Progenitor cell of endocrine pancreas (in vitro differentiated cells): ENCODE measurements at places on chromosomes 4 and X. TPM values are rescaled to one million over a fixed set of nuclear protein-coding genes. Genes with fewer than 3 reads are reported as not detected.

GRCh38 chr4:154973244-154974035 lies 192.4 kb downstream of the RBM46 start:
- no peak for DNase-seq

DNA sequence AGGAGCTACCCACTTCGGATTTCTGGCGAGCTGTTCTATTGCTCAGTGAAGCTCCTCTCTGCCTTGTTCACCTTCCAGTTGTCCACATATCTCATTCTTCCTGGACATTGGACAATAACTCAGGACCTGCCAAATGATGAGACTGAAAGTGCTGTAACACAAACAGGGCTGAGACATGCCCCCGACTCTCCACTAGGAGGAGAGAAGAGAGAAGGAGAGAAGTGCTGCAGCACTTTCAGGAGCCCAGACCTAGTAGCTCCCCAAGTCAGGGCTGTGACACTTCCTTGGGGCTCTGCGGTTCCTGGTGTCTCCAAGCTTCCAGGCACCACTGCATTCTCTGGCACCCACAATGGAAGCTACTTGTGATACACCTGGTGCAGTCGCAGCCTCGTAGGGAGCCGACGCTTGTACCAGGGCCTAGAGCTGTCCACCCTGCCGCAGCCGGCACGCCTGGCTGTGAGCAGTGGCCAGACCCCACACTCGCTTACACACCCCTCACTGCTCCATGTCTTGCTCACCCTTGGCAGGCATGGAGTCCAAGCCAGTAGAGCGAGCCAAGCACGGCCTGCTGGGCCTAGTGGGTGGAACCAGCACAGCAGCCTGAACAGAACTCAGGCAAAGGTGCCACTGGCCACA lies 234.9 kb downstream of the TECRL start:
- DNase-seq, result no peak

DNA sequence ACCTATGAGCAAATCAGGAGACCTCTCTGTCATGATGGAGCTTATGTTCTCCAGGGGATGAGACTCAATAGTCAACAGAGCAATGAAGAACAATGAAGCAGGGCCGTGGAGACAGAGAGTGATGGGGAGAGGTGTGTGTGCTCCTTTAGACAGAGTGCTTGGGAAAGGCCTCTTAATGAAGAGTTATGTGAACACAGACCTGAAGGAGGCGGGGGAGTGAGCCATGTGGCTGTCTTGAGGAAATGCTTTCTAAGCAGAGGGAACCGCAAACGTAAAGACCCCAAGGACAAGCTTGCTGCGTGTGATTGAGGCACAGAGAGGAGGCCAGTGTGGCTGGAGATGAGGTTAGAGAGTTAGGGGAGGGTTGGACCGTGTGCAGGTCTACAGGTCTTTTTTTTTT lies 53.1 kb downstream of the CHRNA9 start:
- DNase-seq, result no peak

DNA sequence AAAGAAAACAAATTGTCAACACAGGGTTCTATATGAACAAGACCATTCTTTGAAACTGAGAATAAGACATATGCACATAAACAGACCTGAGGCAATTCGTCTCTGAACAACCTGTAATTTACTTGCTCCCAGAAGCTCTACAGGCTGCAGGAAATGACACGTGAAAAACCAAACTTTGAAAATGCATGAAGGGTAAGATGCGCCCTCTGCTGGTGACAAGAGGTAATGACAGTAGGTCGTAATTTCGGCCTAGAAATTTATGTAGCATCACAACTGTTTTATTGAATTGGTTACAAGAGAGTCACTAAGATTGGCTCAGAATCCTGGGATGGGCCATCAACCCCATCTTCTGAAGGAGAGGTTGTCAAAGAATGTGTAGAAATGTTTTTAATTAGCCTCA lies 276.5 kb downstream of the PPP4R3C start:
- DNase-seq, result no peak

DNA sequence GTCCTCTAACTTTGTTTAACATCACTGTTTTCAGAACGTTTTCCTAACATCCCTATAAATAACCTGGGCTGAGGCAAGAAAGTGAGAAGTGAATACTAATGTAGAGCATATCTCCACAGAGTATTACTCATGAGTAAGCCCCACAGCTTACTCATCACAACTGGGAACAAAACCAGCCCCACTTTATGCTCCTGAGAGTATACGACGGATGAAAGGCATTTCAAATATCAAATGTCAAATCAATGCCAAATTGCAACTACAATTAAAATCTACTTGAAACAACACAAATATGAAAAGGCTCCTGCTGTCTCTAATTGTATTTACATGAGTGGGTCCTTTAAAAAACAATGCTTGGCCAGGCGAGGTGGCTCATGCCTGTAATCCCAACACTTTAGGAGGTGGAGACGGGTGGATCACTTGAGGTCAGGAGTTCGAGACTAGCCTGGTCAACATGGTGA lies 41.2 kb downstream of the SH3RF1 start:
- no peak for DNase-seq

- DNase-seq, result no peak
These were observed 32.4 kb upstream of the MYOZ2 start for GRCh38 chr4:119103263-119103662.

GRCh38 chr4:89307446-89308160 lies at the start of gene GPRIN3:
GPRIN3 (minus strand) TSS chr4:89307800; CDS start chr4:89250110, 57,690 bp downstream.
- peak; percentile 50 for DNase-seq

- no peak for DNase-seq
These were observed 152.9 kb downstream of the STPG2 start for GRCh38 chr4:97990409-97990808.

DNA sequence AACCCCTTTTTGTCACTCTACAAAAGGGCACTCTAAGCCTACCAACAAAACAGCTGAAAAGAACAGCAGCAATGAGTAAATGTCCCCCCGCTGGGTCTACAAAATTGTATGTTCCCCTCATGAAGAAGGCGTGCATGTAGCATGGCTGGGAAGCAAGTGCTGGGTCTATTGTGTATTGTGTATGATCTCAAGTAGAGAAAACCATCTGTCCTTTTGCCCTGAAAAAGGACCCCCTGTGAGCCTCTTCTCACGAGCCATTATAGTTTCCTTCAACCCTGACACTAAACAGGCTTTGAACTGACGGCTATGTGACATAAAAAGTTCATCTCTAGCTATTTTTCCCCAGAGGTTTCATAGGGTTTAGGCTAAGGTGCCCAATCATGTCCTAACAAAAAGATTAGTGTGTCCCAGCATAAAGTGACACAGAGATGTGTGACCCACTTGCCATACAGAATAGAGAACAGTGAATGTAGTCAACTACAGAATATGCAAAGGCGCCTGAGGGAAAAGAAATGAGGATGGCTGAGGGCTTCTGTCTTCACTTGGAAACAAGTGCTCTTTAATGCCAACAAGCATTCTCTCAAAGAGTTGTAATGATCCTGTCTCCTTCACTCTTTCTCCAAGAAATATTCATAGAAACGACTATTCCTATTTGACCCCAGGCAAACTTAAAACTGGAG lies 27.3 kb downstream of the COL25A1 start:
- DNase-seq, result no peak

RIBC1 gene
- total RNA-seq, result 3.2 and 3.4 TPM in 2 replicates

SLC26A1 gene
- total RNA-seq, result 2.6 and 3.3 TPM in 2 replicates

NPNT gene
- total RNA-seq, result 6.5 and 7.6 TPM in 2 replicates

ZFP92 gene
- 0.38 TPM in 2 replicates for total RNA-seq
